Iris pigment epithelial cell (primary cell): ENCODE measurements at places on chromosomes 2 and 18.

- DNase-seq = no peak
Measured at GRCh38 chr2:118103951-118104940, 16.0 kb downstream of the INSIG2 start.

DNA sequence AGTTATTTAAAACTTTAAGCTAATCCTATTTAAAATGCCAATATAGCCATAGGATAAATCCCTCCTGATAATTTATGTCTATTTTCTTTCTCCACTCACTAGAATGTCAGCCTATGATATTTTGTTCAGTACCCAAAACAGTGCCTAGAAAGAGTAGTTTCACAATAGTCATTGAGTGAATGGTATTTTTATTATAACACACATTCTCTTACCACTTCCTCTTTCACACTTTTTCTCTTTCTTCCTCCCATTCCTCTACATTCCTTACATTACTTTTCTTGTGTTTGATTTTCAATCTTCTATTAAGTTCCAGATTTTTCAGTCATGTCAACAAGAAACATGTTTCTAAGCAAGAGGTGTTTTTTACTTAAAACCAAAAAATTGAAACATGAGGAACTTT lies 327.6 kb upstream of the UBE2E3 start:
- DNase-seq = no peak

- no peak for DNase-seq
Measured at GRCh38 chr2:159032146-159032545, 63.7 kb downstream of the TANC1 start.

GRCh38 chr2:236250909-236251579 lies 13.2 kb downstream of the ASB18 start:
- no peak for DNase-seq

DNA sequence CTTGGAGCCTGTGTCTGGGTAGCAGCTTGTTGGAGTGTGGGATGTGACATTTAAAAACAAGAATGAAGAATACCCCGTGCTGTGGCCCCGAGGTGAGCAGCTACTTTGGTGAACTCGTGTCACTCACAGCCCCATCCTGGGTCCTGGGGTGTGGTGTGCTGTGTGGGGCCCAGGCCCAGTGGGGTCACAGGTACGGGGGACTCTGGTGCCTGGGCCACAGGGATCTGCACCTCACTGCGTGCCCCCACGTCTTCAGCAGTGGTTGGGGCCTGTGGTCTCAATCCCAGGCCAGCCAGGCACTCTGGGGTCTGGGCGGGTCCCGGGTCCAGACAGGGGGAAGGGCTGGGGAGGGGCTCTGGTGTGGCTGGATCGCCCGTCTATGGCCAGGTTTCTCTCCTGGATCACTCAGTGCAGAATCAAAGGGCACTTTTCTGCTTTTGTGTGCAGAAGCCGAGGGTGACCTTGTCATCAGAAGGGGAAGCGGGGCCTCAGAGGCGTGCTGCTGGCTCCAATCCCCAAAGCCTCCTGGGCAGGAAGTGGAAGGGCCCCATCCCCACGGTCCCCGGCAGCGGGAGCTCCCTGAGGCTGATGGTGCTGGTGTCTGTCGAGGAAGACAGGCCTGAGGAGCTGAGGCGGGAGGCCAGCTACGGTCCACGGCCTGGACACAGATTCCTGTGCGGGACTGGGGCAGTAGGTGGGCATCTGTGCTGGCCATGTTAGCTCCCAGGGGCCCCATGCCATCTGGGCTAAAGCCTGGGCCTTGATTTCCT lies 1.4 kb downstream of the GPR35 start:
- DNase-seq = no peak

GRCh38 chr18:6947338-6948030 lies 170.1 kb downstream of the LAMA1 start:
- DNase-seq = no peak

- DNase-seq = no peak
Measured at GRCh38 chr2:98777076-98777475, 46.1 kb upstream of the MGAT4A start.

- DNase-seq = no peak
Measured at GRCh38 chr2:166614503-166614902, 120.5 kb upstream of the SCN7A start.

GRCh38 chr2:223220658-223220925 lies 168.6 kb downstream of the KCNE4 start:
- no peak for DNase-seq

DNA sequence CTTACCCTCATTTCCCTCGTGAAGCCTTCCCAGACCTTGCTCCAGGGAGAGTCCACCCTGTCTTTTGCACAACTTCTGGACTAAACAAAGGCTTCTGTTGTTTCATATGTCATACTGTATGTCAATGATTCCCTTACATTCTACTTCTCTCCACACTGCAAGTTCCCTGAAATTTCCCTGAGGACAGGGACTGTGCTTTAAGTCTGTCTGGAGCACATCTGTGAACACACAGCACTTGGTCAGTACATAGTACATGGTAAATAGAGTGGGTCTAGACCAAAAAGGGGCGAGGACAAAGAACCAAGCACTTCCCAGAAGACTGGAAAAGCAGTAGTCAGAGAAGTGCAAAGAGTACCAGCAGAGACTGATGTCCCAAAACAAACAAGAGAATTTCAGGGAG lies 23.7 kb upstream of the IMPA2 start:
- no peak for DNase-seq

DNA sequence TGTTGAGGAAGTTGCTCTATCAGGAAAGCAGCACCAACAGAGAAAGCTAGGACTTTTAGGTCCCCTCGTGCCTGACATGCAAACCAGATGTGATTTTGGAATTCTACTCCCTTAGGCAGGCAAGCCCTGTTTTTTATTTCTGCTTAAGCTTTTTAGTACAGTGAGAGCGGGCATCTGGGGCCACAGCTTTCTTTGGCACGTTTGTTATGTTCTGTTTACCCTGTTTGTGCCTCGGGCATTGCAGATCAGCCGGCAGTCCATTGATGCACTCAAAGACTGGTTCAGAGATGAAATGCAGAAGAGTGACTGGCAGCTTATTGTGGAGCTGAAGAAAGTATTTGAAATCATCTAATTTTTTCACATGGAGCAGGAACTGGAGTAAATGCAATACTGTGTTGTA lies 61.9 kb downstream of the EIF5B start:
- DNase-seq = no peak

DNA sequence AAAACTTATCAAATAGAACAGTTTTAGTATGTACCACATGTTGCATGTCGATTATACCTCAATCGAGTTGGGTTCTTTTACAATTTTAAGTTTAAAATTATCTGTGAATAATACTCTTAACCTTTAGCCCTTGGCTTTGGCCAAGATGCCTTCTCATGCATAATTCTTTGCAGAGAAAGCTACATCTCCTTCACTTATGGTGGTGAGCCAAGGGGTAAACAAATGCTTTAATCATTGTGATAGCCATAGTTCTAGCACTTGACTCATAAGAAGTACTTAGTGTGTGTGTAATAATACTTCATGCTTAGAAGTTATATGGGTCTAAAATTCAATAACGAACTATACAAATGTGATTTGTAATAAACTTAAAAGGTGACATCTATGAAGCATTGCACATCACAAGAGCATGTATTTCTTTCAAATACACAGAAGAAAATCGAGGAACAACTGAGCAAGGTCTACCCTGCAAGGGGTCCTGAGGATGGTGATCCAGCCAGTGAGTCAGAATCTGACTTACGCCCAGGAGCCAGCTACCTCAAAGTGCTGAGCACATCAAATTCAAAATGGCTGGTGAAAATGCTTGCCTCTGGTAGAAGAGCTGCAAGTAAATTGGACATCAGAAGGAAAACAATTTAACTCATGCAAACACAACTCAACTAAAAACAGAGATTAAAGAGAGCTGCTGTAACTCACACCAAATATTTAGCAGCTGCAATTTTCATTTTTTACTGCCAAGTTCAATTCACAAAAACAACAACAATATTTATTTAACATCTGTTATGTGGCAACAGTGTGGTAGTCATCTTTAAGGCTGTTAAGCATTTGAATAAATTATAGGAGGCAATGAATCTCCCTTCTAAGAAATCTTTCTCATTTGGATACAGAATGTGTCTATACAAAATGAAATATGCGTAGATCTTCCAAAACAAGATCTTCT lies 23.8 kb upstream of the TTC39C start:
- DNase-seq = no peak

GRCh38 chr2:227025510-227025909 lies 138.5 kb downstream of the COL4A4 start:
- no peak for DNase-seq

- DNase-seq = no peak
Measured at GRCh38 chr2:119245076-119245840, 21.6 kb downstream of the STEAP3 start.

- DNase-seq = no peak
Measured at GRCh38 chr2:138536302-138536701, 34.7 kb downstream of the SPOPL start.

DNA sequence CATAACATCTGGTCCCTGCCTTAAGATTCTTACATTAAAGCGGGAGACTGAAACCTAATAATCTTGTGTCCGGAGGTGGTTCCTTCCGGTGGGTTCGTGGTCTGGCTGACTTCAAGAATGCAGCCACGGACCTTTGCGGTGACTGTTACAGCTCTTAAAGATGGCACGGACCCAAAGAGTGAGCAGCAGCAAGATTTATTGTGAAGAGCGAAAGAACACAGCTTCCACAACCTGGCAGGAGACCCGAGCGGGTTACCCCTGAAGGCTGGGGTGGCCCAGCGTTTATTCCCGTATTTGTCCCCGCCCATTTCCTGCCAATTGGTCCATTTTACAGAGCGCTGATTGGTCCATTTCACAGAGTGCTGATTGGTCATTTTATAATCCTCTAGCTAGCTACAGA lies 122.3 kb upstream of the SIX2 start:
- DNase-seq = peak; percentile 92

- no peak for DNase-seq
Measured at GRCh38 chr18:63079114-63079513, 240.5 kb downstream of the BCL2 start.

DNA sequence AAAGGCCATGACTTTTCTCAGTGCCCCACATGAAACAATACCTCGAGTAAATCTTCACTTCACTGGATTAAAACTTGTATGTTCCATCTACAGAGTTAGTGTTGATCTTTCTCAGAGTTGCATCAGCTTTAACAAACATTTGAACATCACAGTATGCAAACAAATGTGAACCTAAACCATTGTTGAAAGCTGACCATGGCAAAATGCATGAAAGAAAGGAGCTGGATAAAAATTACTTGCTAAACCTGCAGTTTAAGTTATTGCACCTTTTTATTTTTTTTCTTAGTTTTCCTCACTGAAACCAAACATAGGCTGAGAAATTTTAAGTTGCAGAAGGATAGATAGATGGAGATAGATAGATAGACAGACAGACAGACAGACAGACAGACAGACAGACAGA lies 107.2 kb upstream of the UGP2 start:
- no peak for DNase-seq

GRCh38 chr2:172889768-172890430 lies 154.3 kb downstream of the RAPGEF4 start:
- DNase-seq = no peak

GRCh38 chr2:3184167-3184566 lies 193.5 kb downstream of the EIPR1 start:
- DNase-seq = no peak

DNA sequence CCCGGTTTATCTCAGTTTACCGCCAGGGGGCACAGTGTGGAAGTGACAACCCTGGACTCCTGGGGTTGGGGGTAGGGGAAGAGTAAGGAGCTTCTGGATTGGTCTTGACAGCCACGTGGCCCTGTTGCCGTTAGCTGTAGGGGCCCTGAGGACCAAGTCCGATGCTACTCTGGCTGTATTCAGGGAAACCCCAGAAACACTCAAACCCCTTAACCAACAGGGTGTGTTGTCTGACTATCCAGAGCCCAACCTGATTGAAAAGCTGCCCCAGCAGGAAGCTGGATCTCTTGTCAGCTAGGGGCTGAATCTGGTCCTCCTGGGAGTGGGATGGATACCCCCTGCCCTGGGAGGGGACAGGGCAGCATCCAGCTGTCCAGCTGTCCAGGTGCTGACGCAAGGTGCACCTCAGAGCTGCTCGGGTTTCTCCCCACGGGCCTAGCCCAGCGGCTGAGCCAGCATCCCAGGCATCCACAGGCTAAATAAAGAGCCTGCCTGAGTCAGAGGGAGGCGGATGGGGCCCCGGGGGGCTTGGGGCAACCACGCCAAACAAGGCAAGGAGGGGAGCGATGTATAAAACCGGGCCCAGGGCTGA lies 3.1 kb upstream of the GMPPA start:
- peak; percentile 76 for DNase-seq

DNA sequence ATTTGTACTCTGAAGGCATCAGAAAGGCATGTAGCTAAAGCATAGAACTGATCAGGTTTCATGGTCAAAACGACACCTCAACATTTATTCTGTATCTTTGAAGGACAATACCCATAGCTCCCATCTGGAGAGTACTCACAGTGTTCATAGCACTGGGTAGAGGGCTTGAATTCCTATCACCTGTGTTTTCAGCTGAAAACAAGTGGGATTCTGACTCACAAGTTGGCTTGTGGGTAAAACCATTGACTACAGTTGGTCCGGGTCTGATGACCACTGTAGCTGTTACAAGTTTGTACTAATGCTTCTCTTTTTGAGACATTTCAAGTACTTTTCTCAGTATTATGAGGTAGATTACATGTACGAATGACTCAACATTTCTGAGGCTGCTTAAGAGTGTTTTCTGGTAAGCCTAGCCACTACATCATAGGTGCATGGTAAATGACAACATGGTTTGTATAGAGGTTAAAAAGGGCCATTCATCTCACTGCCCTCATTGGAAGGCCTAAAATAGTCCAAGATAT lies 68.6 kb upstream of the PELI1 start:
- DNase-seq = peak; percentile 97

GRCh38 chr18:55452123-55452611 lies 135.8 kb downstream of the TCF4 start:
- no peak for DNase-seq

GRCh38 chr2:102439065-102439695 lies 16.2 kb downstream of the IL18RAP start:
- peak; percentile 74 for DNase-seq

- no peak for DNase-seq
Measured at GRCh38 chr2:108776475-108776874, 10.1 kb upstream of the CCDC138 start.

- DNase-seq = no peak
Measured at GRCh38 chr2:72952110-72952823, 34.9 kb downstream of the EMX1 start.

DNA sequence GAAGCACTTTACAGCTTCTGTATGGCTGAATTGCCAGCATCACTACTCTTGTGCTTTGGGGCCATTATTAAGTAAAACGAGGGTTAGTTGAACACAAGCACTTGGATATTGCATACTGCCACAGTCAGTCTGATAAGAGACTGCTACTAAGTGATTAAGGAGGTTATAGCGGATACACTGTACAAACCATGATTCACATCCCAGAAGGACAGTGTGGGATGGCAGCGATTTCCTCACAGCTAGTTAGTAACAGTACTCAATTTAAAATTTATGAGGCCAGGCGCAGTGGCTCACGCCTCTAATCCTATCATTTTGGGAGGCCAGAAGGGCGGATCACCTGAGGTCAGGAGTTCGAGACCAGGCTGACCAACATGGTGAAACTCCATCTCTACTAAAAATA lies 2.6 kb upstream of the BMPR2 start:
- DNase-seq = peak; percentile 56
